ENCODE measurements at places on chromosomes 3 and 15.

GRCh38 chr3:153273217-153273616 is 111.2 kb downstream of the RAP2B start:
- DNase-seq: no peak

DNA sequence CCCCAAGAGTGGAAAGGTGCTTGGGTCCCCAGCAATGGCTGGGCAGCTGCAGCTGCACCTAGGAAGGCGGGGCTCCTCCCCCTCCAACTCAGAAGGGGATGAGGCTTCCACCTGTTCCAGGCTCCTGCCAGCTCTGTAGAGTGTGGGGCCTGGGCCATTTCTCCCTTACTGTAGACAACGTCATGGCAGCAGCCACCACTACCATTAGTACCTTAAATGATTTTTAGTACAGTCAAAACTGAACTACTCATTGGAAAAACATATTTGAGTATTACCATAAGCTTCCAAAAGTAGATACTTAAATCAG is 1274.2 kb upstream of the GBE1 start:
- DNase-seq: no peak

DNA sequence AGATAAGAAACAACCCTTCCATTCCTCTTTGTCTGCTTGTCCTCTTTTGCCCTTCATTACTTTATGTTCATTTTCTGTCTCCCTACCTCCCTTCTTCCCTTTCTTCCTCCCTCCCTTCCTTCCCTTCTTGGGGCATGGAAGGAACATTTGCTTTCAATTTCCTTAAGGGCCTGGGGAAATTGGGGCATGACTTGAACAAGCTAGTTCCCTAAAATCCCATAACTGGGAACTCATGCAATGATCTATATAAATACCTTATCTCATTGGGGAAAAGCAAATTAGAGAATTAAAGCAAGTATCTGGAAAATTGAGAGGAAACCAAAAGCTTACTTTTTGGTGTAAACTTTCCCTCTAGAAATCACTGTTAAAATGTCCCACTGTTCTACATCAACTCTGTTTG is 35.7 kb downstream of the BOC start:
- DNase-seq: no peak

GRCh38 chr15:56040081-56041035 is 46.9 kb upstream of the NEDD4 start:
- DNase-seq: no peak

- no peak for DNase-seq
Observed at GRCh38 chr3:95197661-95198060, 1134.8 kb downstream of the NSUN3 start.

DNA sequence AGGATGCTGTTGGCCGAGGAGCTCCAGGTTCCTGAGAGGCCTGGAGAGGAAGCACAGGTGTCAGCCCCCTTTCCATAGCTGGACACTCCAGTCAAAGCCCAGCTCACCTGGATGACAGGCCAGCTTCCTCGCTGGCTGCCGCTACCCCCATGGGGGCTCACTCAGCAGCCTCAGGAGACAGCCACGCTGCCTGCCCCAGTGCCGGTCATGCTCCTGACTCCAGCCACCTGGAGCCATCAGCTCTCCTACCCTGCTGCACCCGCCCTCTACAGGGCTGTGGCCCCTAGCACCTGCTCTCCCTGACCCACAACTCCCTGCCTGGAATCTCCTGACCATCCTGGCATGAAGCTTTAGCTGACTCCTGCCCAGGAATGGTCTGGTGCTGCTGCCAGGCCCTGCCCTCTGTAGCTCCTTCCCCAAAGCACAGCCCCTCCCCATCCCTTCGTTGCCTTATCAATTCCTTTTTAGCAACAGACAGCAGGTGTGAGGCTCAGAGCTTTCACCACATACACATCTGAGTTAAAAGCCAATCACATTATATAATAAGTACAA is 94.2 kb downstream of the NUP210 start:
- no peak for DNase-seq

GRCh38 chr3:180911876-180912303 is 580 bp upstream of the FXR1 start:
- no peak for DNase-seq

GRCh38 chr15:99703603-99704443 is 29.4 kb downstream of the LYSMD4 start:
- no peak for DNase-seq

DNA sequence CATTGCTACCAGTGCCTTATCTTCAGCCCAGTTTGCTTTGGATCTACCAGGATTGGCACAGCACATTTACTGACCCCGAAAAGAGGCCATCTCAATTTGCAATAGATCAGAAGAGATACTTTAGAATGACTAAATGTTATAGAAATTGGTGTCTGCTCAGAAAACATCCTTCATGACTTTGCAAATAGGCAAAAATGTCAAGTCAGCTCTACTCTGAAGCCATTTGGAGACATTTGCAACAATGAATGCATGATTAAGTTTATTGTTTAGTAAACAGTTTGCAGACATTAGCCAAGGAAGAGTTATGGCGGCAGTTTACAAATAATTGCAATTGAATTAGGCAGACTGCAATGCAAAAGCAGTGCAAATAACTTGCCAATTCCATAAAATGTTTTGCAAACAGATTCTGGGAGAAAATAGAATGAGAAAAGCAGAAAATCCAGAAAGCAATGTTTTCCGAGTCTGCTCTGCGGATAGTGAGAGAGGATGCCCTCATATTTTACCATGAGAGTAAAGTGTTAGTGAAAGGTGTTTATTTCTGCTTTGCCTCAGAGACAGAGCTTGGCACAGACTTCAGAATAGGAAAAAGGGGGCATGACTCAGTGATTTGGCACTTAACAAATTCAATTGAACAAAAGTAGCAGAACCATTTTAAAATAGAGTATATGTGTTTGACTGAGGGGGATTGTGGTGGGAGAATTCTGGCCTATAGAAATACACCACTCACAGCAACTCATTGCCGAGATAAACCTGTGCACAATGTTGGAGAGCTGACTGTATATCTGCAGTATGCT is 334.9 kb upstream of the NR2F2 start:
- DNase-seq: no peak

GRCh38 chr3:31442755-31443154 is 90.0 kb upstream of the STT3B start:
- no peak for DNase-seq

DNA sequence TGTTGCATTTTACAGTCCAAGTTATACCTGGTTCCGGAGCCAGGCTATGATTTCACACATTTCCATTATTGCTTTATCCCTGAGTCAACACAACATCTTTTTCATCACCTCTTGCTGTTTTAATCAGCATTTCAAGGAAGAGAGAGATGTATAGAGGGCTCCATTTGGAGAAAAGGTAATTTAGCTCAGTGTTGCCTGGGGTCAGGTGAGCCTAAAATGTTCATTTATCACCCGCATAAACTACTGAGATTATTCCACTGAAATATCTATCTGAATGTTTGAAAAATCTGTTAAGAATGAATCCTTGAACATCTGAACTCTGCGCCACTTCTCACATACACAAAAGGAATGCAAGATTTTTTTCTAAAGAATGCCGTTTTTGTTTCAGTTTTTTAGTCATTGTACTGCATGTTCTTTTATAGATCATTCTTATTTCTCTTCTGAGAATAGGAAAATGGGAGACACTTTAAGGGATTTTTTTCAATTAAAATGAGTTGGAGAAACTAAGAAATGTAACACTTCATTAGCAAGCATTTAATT is 51.5 kb upstream of the AGTR1 start:
- DNase-seq: no peak

DNA sequence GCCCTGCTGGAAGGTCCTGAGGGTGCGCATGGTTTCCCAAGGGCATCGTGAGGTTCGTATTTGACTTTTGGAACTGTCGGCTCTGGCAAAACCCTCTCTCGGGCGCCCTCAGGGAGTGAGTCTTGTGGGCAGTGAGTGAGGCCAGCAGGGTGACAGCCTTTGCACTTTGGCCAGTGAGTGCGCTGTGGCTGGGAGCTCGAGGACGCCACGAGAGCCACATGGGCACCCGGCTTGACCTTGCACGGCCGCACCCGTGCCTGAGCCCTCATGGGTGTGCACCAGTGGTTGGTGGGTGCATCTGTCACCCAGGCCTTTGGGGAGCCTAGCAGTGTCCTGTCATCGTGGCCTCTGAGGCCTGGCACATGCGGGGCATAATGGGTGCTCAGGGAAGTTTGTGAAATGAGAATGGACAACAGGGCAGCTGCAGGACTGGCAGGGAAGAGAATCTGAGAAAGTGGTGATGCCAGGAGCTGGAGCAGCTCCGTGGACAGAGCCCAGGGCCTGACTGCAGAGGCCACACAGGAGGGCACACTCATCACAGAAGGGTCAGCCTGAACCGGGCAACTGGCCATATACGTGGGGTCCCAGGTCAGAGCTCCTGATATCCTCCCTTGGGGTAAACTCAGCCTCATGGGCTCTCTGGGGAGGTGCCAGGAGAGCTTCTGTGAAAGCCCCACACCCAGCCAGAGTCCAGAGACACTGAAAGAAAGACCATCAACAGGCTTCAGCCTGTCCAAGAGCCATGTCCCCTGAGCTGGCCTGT is 30.4 kb upstream of the SNRPA1 start:
- DNase-seq: no peak

DNA sequence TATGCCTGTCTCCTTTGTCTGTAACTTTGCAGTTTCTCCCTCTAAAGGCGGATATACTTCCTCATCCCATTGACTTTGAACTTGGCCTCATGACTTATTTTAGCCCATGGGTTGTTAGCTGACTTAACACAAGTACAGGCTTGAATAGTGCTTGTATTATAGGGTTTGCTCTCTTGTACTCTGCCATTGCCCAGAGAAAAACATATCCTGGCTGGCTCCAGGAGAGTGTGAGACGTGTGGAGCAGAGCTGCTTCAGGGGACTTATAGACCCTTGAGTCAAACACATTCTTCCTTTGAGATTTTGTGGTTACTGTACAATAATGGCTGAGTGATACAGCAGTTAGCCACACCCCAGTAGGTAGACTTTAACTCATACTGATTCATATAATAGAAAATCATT is 124.0 kb downstream of the RAP2B start:
- no peak for DNase-seq

DNA sequence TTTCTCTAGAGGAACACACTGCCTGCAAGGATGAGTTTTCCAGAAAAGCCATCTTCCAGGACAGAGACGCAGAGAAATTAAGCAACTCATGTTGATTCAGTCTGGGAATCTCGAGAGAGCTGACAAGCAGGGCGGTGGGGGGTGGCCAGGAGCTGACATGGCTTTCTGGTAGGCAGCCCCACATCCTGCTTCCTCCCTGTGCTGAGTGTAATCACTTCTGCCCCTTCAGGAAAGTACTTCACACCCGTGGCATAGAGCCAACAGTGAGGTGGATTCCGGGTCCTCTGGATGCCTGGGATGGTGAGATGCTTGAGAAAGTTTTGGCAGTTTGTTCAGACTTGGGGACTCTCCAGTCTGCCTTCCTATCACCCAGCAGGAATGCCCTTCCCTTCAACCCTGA is 221.1 kb downstream of the SLCO3A1 start:
- DNase-seq: no peak

DNA sequence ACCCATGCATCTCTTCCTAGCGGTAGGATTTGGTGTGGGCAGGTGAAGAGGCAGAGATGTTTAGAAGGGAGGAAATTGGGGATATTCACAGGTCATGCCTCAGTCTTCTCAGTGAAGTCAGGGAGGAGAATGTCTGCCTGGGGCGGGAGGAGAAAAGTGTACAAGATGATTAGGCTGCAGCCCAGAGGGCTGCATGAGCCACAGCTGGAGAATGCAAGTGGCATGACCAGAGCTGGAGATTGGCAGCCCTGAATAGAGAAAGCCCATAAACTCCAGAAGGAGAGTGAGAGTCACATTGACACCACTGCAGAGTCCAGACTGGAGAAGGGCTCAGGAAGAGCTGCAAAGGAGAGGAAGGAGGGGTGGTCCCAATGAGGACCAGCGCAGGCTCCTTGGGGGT is 22.6 kb downstream of the PDHB start:
- DNase-seq: no peak

DNA sequence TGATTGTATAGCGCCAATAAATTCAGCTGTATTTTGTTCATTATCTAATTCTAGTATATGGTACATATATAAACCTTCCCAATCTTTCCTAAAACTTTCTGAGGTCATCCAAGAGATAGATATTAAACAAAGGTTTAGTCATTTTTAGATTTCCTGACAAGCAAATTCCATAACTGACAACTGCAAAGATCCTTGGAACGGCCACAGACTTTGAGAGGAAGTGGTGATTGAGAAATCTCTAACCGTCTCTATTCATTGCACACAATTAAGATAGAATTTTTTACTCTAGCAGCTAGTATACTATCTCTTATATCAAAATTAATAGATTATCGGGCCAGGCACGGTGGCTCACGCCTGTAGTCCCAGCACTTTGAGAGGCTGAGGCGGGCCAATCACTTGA is 4.7 kb downstream of the CSNK1G1 start:
- no peak for DNase-seq

- DNase-seq: no peak
Observed at GRCh38 chr15:96209285-96209735, 121.2 kb upstream of the NR2F2 start.

GRCh38 chr3:170059447-170059846 is 21.7 kb downstream of the GPR160 start:
- DNase-seq: no peak

DNA sequence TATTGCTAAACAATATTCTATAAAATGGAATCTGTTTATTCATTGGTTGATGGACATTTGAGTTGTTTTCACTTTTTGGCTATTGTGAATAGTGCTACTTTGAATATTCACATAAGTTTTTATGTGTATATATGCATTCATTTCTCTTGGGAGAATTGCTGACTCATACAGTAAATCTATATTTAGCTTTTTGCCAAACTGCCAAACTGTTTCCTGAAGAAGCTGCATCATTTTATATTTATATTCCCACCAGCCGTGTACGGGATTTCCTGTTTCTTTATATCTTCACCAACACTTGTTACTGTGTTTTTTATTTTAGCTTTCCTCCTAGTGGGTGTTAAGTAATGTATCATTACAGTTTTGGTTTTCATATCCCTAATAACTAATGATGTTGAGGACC is 12.5 kb upstream of the TCAIM start:
- DNase-seq: no peak

GRCh38 chr3:148280623-148281242 is 417.0 kb upstream of the AGTR1 start:
- no peak for DNase-seq

GRCh38 chr3:135756106-135756668 is 209.3 kb upstream of the PPP2R3A start:
- DNase-seq: no peak

DNA sequence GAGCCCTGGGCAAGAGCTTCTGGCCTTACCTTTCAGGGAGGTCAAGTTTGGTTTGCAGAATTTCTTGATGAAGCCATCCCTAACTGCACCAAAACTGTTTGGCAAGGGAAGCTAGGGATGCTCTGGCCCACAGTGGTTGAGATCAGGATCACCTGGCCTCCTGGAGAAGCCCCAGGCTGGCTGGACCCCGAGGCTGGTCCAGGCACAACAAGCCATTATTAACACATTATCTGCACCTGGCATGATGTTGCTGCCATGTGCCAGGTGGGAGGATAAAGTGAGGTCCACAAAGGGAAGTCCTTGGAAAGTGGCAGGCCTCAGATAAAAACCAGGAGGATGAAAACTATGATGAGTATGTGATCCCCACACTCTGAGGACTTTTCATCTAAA is 35.9 kb upstream of the DUSP7 start:
- no peak for DNase-seq

- DNase-seq: no peak
Observed at GRCh38 chr3:135598597-135598996, 366.9 kb upstream of the PPP2R3A start.

All from GM12892 (cell line).